ENCODE measurements at places on chromosomes 2 and 18.

GRCh38 chr2:131044075-131044756 is 49.0 kb downstream of the FAM168B start:
- no peak for DNase-seq

GRCh38 chr18:452816-453215 is 47.7 kb downstream of the COLEC12 start:
- DNase-seq = no peak

- DNase-seq = no peak
Observed at GRCh38 chr2:209121691-209122090, 302.2 kb upstream of the MAP2 start.

- no peak for DNase-seq
Observed at GRCh38 chr18:37666991-37667390, 101.4 kb upstream of the CELF4 start.

DNA sequence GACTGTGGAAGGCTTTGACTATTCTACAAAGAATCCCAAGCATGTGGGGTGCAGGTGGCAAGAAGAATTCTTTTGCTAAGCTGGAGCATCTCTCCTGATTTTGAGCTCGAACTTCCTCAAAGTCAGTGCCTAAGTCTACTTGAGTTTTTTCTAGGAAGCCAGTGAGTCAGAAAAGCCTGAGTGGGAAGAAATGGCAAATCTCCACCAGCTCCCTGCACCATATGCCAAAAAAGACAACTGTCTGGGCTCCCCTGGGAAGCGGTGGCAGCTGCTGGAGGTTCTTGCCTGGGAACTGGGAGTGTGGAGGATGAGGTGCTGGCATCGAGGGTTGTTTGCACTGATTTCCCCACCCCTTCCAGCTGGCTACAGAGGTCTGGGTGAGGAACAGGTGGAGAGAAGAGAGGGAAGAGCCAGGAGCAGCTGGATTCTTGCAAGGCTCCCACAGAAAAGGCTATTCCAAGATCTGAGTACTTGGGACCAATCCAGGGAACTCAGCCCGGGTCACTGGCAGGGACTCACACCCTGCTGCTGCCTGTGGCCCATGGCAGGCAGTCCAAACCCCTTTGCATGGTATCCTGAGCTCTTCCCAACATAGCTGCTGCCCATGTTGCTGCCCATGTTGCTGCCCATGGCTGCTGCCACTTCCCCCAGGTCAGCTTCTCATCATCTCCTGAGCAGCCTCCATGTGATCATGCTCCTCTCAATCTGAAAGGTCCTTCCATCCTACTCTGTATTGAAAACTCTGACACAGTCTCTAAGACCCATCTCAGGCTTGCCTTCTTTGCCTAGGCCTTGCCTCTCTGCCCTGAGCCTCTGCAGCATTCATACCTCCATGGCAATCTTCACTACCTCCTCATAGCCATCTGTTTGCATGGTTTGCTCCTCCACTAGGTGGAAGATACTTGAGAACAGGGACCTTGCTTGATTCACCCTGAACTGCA is 128.3 kb upstream of the SPATS2L start:
- DNase-seq = no peak
